ENCODE measurements at places on chromosomes 6 and 20. TPM values are rescaled to one million over a fixed set of nuclear protein-coding genes. Genes with fewer than 3 reads are reported as not detected.

The KIF6 gene
- 0.55 TPM for total RNA-seq

The BMP6 gene
- total RNA-seq = 2.1 TPM

The BNIP5 gene
- total RNA-seq = not detected

The GRM1 gene
- total RNA-seq = not detected

The MDFI gene
- total RNA-seq = 7.4 TPM

The RPS6KA2 gene
- total RNA-seq = 55.8 TPM

The E2F3 gene
- 7.1 TPM for total RNA-seq

The RNF144B gene
- total RNA-seq = 0.74 TPM

The ACTR5 gene
- 7.0 TPM for total RNA-seq

The SLC22A7 gene
- not detected for total RNA-seq

The TAAR9 gene
- not detected for total RNA-seq

The PNLDC1 gene
- not detected for total RNA-seq

The MTFR2 gene
- 0.30 TPM for total RNA-seq

The HLA-DQB1 gene
- total RNA-seq = not detected

The LTB gene
- not detected for total RNA-seq

The BTN1A1 gene
- not detected for total RNA-seq

The NOX3 gene
- not detected for total RNA-seq

The TRMT11 gene
- total RNA-seq = 28.2 TPM

The HLA-DQA1 gene
- total RNA-seq = not detected

The NRN1 gene
- total RNA-seq = 0.30 TPM

The WFDC2 gene
- total RNA-seq = not detected

The TFAP2A gene
- not detected for total RNA-seq

The MOCS1 gene
- total RNA-seq = 14.3 TPM

The NINL gene
- 9.5 TPM for total RNA-seq

The BHLHE23 gene
- not detected for total RNA-seq
